Endothelial cell of umbilical vein (primary cell): ENCODE measurements at places on chromosomes 12 and 14. TPM values are rescaled to one million over a fixed set of nuclear protein-coding genes. Genes with fewer than 3 reads are reported as not detected.

The LMNTD1 gene
- not detected in 2 replicates for total RNA-seq

The RNU4-1 gene
- 2,141 and 7,155 TPM in 2 replicates for total RNA-seq

DNA sequence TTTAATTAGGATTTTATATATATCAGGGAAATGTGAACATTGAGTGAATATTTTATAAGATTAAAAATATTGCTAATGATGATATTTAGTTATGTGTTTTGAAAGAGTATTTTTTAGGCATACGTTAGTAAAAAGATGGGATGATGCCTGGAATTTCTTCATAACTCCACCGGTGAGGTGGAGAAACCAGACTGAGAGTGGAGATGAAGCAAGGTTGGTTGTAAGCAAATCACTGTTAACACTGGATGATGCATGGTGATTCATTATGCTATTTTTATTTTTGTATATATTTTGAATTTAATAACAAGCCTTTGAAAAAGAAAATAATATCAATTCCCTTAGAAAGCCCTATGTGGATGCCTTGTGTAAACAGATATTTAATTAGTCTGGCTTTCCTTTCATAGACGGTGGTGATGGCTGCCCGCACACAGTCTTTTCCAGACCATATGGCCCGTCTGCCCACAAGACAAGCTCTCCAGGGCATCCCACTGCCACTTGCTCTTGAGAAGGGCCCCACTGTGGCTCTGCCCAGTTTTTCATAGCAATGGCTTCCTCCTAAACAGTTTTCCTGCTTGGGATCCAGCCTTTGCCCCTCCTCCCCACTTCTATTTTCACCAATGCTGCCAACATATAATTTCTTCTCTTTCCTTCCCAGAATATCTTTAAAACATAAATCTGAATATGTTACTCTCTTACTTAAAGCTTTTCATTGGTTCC, 95.4 kb downstream of the HELB start:
- no peak for DNase-seq

DNA sequence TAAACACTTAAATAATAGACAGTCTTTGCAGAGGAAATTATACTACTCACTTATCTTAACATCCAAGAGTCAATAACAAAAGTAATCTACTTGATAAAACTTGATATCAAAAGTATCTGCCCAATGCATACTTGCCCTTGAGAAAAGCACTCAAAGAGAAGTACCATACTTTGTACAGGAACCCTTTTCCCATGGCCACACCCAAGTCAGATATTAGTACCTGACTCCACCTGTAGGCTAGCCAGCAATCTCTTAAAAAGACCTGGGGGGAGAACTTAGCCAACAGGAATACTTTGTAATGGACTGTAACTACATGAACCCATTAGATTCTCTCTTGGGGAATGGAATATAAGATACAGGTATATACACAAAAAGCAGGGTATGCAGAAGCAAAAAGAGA, 99.6 kb upstream of the HECTD1 start:
- no peak for DNase-seq

GRCh38 chr14:102857444-102857843, 65.0 kb upstream of the AMN start:
- DNase-seq: no peak

GRCh38 chr12:65208964-65209654, 39.7 kb downstream of the LEMD3 start:
- DNase-seq: no peak

DNA sequence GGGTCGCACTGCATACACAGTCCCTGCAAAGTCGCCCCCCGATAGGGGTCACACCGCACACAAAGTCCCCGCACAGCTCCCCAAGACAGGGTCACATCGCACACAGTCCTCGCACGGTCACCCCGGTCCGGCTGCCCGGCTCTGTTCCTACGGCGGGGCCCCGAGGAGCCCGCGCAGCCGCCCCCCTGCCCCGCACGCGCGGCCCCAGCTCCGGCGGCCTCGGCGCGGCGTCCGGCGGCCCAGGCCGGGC, 300 bp downstream of the SSH1 start:
- DNase-seq: no peak

DNA sequence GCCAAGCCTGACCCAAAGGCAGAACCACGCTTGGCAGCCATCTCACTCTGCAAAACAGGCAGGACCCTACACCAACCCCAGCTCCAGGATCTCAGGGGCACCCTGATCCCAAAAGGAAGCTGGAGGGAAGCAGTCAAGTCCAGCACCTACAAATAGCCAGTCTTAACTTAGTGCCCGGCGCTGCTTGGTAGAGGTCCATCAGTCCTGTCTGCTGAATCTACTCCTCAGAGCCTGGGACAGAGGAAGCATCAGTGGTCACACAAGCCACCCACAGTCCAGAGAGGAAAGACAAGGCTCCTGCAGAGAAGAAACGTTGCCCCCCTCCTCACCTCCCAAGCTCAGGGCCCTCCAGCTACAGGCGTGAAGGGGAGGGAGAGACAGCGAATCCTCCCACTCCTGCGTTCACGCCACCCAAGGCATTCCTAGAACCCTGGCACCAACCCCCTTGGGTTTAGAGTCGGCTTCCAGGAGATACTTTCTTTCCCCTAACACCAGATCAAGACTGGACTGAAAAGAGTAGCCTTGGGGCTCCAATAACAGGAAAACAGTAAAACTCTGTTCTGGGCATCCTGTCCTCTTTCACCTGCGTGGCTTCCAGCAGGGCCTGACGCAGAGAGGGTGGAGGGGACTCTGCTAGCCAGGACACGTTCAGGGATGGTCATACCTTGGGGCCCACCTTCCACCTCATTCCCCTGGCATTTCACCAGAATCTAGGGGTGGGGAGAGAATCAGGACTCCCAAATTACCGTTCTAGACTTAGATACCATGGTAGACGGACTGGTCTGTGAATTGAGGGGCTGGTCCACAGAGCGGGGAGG, 1.2 kb downstream of the PXN start:
- DNase-seq: no peak

DNA sequence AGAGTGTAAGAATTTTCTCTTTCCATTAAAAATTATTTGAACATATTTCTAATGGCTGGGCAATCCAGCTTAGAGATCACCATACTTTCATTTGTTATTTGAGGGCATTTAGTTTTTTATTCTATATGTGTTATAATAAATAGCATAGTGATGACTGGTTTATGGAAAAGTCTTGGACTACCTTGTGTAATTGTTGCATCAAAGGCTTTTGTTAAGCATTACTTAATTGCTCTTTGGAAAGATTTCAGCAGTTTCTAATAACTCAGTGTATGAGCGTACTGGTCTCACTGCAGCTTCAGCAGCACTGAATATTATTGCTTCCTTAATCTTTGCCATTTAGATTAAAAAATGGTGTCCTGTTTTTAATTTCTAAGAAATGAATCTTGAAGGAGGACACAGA, 22.8 kb downstream of the TMEM19 start:
- no peak for DNase-seq

- DNase-seq: no peak
Measured at GRCh38 chr14:90669731-90670130, 146.5 kb downstream of the TTC7B start.
